Colonic mucosa (tissue), 4 donors: ENCODE measurements at places on chromosomes 12 and 14. TPM values are rescaled to one million over a fixed set of nuclear protein-coding genes. Genes with fewer than 3 reads are reported as not detected.

GRCh38 chr14:92635031-92635430, 113.4 kb downstream of the LGMN start:
- H3K36me3 ChIP-seq: no peaks in the 10 kb centered on the region
- no peak overlapping the region for H3K27ac ChIP-seq
- H3K4me3 ChIP-seq: no peak overlapping the region

- no peaks in the 10 kb centered on the region for H3K4me1 ChIP-seq
- H3K27ac ChIP-seq: no peak overlapping the region
- no peak for DNase-seq
- no peaks in the 10 kb centered on the region for H3K36me3 ChIP-seq
Observed at GRCh38 chr12:2583642-2584401, 210.9 kb upstream of the FKBP4 start.

DNA sequence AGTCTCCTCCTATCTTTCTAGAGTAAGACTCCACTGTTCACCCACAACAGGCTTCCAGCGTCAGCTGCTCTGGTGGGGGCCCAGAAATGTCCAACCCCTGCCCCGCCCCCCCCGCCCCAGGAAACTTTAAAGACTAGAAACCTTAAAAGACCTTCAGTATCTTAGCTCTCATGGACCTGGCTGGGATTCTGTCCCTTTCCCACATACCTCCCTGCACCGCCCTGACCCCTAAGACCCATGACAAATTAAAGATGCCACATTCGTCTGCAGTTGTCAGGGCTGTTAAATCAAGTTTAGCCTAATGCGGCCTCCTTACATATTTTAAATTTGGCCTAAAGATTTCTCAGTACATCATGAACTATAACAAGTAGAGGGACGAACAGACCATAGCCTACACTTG, 10.0 kb upstream of the SERPINA10 start:
- no peaks in the 10 kb centered on the region for H3K36me3 ChIP-seq
- no peak overlapping the region for H3K4me3 ChIP-seq
- H3K27ac ChIP-seq: no peak overlapping the region
- no peak for DNase-seq

DNA sequence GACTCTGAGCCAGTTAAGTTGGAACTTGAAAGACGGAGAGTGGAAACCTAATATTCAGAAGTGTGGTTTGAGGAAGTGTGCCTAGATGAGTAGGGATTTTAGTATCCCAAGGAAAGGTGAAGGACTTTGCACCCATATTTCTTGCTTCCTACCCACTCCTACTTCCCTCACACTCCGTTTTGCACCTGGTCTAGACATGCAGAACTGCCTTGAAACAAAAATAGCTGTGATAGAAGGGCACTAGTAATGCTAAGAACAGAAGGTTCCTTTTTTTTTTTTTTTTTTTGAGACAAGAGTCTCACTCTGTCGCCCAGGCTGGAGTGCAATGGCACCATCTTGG, 732 bp upstream of the ARF3 start:
- peaks cover 7% of the 10 kb centered on the region for H3K4me1 ChIP-seq
- H3K27me3 ChIP-seq: no peaks in the 10 kb centered on the region
- H3K36me3 ChIP-seq: no peaks in the 10 kb centered on the region

- no peak overlapping the region for H3K27ac ChIP-seq
- no peaks in the 10 kb centered on the region for H3K27me3 ChIP-seq
- DNase-seq: peak; percentile 54
- H3K4me3 ChIP-seq: no peak overlapping the region
- H3K4me1 ChIP-seq: no peaks in the 10 kb centered on the region
Observed at GRCh38 chr12:7460375-7461259, 16.7 kb upstream of the CD163L1 start.

GRCh38 chr12:78176643-78177042, 345.9 kb downstream of the NAV3 start:
- H3K27ac ChIP-seq: no peak overlapping the region
- no peaks in the 10 kb centered on the region for H3K27me3 ChIP-seq
- no peaks in the 10 kb centered on the region for H3K36me3 ChIP-seq
- no peaks in the 10 kb centered on the region for H3K4me1 ChIP-seq
- no peak for DNase-seq

- no peaks in the 10 kb centered on the region for H3K4me1 ChIP-seq
- no peak overlapping the region for H3K4me3 ChIP-seq
- DNase-seq: no peak
- no peaks in the 10 kb centered on the region for H3K27me3 ChIP-seq
- no peak overlapping the region for H3K27ac ChIP-seq
Observed at GRCh38 chr12:43978556-43978955, 142.7 kb downstream of the TMEM117 start.

- DNase-seq: no peak
- no peak overlapping the region for H3K4me3 ChIP-seq
- no peaks in the 10 kb centered on the region for H3K4me1 ChIP-seq
- H3K27ac ChIP-seq: no peak overlapping the region
- no peaks in the 10 kb centered on the region for H3K36me3 ChIP-seq
- no peaks in the 10 kb centered on the region for H3K27me3 ChIP-seq
Observed at GRCh38 chr12:91215940-91216454, 33.4 kb upstream of the DCN start.

- H3K27me3 ChIP-seq: no peaks in the 10 kb centered on the region
- H3K4me3 ChIP-seq: no peak overlapping the region
- no peak for DNase-seq
- H3K4me1 ChIP-seq: peaks cover 4% of the 10 kb centered on the region
Observed at GRCh38 chr12:123445388-123446332, 9.2 kb upstream of the RILPL2 start.

- H3K27me3 ChIP-seq: no peaks in the 10 kb centered on the region
- no peaks in the 10 kb centered on the region for H3K36me3 ChIP-seq
- H3K4me3 ChIP-seq: no peak overlapping the region
- DNase-seq: peak; percentile 42
- no peak overlapping the region for H3K27ac ChIP-seq
Observed at GRCh38 chr14:92254786-92255185, 68.2 kb upstream of the SLC24A4 start.

GRCh38 chr12:130423991-130424857, 86.5 kb downstream of the PIWIL1 start:
- H3K36me3 ChIP-seq: no peaks in the 10 kb centered on the region
- no peak overlapping the region for H3K4me3 ChIP-seq
- no peaks in the 10 kb centered on the region for H3K27me3 ChIP-seq
- H3K4me1 ChIP-seq: no peaks in the 10 kb centered on the region
- H3K27ac ChIP-seq: no peak overlapping the region
- DNase-seq: no peak

- H3K4me1 ChIP-seq: no peaks in the 10 kb centered on the region
- H3K4me3 ChIP-seq: no peak overlapping the region
- no peak overlapping the region for H3K27ac ChIP-seq
- DNase-seq: no peak
- no peaks in the 10 kb centered on the region for H3K27me3 ChIP-seq
Observed at GRCh38 chr14:88312257-88312656, 10.8 kb downstream of the KCNK10 start.

DNA sequence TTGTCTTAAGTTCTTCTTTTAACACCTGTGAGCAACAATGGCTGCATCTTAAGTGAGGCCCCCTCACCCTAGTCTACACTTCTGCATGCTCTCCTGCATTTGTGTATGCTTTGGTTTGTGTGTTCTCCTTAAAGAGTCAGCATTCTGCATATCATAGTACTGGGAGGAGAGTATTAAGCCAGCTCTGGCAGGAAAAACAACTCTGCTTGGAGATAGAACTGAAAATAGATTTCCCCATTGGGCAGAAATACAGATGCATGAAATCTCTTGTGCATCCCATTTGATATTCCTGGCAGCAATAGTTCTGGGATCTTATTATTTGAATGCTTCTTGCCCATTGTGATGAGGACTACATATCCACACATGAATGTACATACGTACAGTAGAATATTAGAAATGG, 70.6 kb upstream of the PRICKLE1 start:
- no peak overlapping the region for H3K27ac ChIP-seq
- no peaks in the 10 kb centered on the region for H3K4me1 ChIP-seq
- no peaks in the 10 kb centered on the region for H3K27me3 ChIP-seq
- no peak overlapping the region for H3K4me3 ChIP-seq
- DNase-seq: no peak

DNA sequence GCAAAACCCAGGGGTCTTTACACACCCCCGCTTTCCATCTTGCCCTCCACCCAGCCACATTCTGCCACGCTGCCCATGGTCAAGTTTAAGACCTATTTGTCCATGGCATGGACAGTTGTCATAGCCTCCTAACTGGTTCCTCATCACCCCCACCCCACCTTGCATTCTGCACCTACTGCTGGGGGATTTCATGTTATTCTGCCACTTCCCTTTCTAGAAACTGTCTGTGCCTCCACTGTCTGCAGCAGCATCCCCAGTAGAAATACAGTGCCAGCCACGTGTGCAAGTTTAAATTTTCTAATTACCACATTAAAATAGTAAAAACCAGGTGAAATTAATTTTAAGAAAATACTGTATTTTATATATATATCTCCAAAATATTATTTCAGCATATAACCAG, 63.2 kb downstream of the WDR20 start:
- DNase-seq: no peak
- H3K27ac ChIP-seq: no peak overlapping the region
- no peaks in the 10 kb centered on the region for H3K4me1 ChIP-seq
- H3K4me3 ChIP-seq: no peak overlapping the region
- H3K27me3 ChIP-seq: no peaks in the 10 kb centered on the region
- H3K36me3 ChIP-seq: no peaks in the 10 kb centered on the region

DNA sequence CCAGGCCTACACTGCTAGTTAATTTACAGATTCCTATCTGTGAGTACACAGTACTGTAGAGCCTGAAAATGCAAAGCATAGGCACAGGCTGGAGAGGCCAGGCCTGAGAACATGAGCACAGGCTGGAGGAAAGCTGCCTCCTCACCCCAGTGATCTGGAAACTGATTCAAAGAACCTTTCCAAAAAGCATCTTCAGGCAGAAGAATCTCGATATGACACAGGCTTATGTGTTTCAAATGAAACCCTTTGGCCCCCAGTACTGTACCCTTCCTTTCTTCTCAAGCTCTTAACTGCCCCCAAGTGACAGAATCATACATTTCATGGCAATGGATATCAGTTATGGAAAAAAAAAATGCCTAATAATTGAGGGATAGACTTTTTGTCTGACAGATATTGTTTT, 122.0 kb downstream of the KCNC2 start:
- H3K27me3 ChIP-seq: no peaks in the 10 kb centered on the region
- no peak overlapping the region for H3K4me3 ChIP-seq
- no peaks in the 10 kb centered on the region for H3K4me1 ChIP-seq
- H3K36me3 ChIP-seq: no peaks in the 10 kb centered on the region

DNA sequence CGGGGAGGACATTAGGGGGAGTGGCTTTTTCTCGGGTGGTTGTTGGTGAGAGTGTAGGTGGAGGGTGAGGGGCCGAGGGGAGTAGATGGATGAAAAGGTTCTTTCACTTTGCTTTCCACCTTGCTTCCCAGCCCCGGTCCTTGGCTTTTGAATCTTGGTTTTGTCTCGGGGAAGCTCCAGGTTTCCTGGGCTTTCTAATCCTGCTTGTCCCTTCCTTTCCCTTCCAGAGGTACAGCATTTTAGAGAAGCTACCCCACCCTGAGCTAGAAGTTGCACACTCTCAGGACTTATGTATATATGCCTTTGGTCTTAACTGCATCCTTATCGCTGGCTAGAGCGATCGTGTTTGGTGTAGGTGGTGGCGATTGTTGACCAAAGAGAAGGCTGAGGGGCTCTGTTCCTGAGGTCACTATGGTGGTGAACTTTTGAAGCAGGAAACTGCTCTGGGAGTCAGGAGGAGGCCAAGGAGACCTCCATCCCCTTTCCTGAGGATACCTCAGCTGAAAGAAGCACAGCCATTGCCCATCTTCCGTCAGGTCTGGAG, 862 bp downstream of the PIP4K2C start:
- peak overlapping the region; percentile 40 for H3K27ac ChIP-seq
- H3K27me3 ChIP-seq: no peaks in the 10 kb centered on the region
- DNase-seq: no peak

DNA sequence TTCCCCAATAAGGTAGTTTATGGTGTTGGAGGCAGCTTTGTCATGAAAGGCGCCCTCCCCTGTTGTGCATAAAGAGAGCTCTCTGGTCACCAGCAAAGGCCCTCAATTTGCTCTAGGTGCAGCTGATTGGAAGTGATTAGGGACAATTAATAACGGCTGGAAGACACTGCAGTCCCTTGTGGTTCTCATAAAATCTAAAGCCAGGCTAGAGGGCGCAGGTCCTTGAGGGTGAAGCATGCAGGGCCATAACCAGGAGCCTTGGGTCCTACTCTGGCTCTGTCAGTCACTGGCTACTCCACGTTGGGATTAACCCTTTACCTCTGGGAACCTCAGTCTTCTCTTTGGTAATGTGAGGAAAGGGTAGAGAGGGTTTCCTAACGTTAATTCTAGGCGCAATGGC, 1.9 kb downstream of the DAAM1 start:
- peak overlapping the region; percentile 96 for H3K27ac ChIP-seq
- no peaks in the 10 kb centered on the region for H3K36me3 ChIP-seq
- peaks cover 4% of the 10 kb centered on the region for H3K4me1 ChIP-seq

GRCh38 chr12:89693639-89694202, 14.9 kb downstream of the ATP2B1 start:
- DNase-seq: no peak
- no peaks in the 10 kb centered on the region for H3K36me3 ChIP-seq
- H3K4me1 ChIP-seq: no peaks in the 10 kb centered on the region
- no peaks in the 10 kb centered on the region for H3K27me3 ChIP-seq
- H3K27ac ChIP-seq: no peak overlapping the region

Gene TEX52
- total RNA-seq: not detected

Gene CALCOCO1
- 36.0 TPM for total RNA-seq

Gene CLEC2A
- total RNA-seq: not detected

Gene RTL1
- not detected for total RNA-seq

Gene RNF212B
- total RNA-seq: not detected

Gene BDKRB2
- total RNA-seq: 11.3 TPM

Gene KCNH3
- total RNA-seq: 0.05 TPM

Gene KRT86
- 0.16 TPM for total RNA-seq

Gene WNT5B
- total RNA-seq: 1.5 TPM

Gene TSHR
- 0.25 TPM for total RNA-seq

Gene DPPA3
- total RNA-seq: not detected

Gene KRT74
- total RNA-seq: not detected

Gene OTX2
- total RNA-seq: not detected

Gene SMIM41
- 0.30 TPM for total RNA-seq
